Adipocyte (in vitro differentiated cells): ENCODE measurements at places on chromosomes 2 and 18.

- DNase-seq, result no peak
Observed at GRCh38 chr18:2997846-2998564, 14.9 kb downstream of the LPIN2 start.

- DNase-seq, result no peak
Observed at GRCh38 chr2:233773854-233774253, 4.3 kb upstream of the MROH2A start.

DNA sequence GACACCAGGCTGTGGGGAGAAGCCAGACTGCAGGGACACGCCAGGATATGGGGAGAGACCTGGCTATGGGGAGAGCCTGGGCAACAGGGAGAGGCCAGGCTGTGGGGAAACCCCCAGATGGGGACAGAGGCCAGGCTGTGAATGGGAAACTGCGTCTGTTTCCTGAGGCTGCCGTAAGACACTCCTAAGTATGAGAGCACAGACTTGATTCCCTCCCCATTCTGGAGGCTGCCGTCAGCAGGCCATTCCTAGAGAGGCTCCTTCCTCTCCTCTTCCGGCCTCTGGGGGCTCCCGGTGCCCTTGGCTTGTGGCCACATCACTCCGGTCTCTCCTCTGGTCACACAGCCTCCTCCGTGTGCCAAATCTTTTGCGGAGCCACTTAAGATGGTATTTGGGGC lies 32.3 kb downstream of the ADI1 start:
- no peak for DNase-seq

- peak; percentile 82 for DNase-seq
Observed at GRCh38 chr2:16773080-16773713, 107.6 kb upstream of the CYRIA start.

GRCh38 chr2:17058772-17059402 lies 393.3 kb upstream of the CYRIA start:
- peak; percentile 3 for DNase-seq
